NCI-H510A treated with DMSO at 0.1 percent for 48 hours (cell line): ENCODE measurements at places on chromosomes 7 and 10.

DNA sequence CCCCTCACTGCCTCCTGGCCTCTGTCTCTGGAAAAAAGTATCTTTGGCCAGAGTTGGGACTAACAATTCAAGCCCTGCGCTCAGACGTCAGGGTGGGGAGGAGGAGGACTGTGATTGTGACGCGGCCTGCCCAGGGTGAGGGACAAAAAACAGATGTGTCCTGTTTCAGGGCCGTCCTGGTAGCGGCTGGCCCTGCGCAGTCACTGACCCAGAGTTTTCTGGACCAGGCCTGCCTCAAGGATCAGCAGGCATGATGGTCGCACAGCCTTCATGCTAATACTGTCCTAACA is 110.1 kb downstream of the CYTH3 start:
- DNase-seq = no peak

GRCh38 chr7:72023926-72024325 is 388.2 kb downstream of the CALN1 start:
- no peak for DNase-seq

GRCh38 chr7:114478384-114478783 is 63.8 kb downstream of the FOXP2 start:
- no peak for DNase-seq

GRCh38 chr10:88992921-88993524 is 2.4 kb downstream of the FAS start:
- no peak for DNase-seq

DNA sequence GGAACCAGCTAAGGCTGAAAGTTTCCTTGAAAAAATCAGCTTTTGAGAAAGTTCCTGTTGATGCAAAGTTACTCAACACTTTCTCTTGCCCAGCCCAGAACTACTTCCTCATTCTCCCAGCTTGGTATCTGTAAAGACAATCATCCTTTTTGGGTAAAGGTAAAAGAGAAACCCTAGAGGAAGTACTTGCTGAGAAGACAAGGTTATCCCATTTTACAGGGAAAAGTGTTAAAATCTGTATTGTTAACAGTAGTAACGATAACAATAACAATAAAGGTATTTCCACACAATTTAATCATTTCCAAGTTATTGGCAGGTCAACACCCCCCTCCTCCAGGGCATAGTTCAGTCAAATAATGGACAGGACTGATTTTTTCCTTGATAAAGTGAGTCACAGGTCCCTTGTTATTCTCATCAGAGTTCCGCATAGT is 2.4 kb downstream of the ALOX5 start:
- DNase-seq = no peak

GRCh38 chr10:61784354-61785133 is 117.0 kb upstream of the ARID5B start:
- DNase-seq = no peak

- no peak for DNase-seq
Observed at GRCh38 chr7:98629001-98629431, 11.9 kb downstream of the NPTX2 start.

DNA sequence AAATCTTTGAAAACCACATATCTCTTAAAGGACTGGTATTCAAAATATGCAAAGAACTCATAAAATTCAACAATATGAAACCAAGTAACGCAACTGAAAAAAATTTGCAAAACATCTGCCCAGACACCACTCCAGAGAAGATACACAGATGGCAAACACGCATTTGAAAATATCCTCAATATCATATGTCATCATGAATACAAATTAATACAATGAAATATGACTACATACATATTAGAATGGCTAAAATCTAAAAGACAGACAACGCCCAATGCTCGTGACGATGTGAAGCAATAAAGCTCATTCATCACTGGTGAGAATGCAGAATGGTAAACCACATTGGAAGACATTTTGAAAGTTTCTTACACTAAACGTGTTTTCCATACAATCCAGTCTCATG is 770.1 kb upstream of the CELF2 start:
- DNase-seq = no peak

DNA sequence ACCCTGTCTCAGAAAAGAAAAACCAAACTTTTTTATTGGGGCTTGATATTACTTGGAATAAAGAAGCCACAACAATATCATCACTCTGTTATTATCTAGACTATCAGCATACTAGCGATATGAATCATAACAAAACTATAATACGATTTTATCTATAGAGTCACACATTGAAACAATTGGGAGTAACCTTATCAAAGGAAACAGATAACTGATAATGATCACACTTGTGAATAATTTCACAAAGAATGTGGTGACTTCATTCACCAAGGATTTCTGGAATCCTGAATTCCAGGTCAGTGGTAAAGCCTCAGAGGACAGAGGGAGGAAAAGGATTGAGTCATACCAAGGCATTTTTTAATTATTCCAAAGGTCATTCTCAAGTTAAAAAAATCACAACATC is 32.1 kb upstream of the NMT2 start:
- DNase-seq = no peak

- DNase-seq = no peak
Observed at GRCh38 chr10:71075759-71076472, 136.5 kb upstream of the UNC5B start.

GRCh38 chr10:29317027-29317420 is 28.2 kb downstream of the LYZL1 start:
- no peak for DNase-seq

DNA sequence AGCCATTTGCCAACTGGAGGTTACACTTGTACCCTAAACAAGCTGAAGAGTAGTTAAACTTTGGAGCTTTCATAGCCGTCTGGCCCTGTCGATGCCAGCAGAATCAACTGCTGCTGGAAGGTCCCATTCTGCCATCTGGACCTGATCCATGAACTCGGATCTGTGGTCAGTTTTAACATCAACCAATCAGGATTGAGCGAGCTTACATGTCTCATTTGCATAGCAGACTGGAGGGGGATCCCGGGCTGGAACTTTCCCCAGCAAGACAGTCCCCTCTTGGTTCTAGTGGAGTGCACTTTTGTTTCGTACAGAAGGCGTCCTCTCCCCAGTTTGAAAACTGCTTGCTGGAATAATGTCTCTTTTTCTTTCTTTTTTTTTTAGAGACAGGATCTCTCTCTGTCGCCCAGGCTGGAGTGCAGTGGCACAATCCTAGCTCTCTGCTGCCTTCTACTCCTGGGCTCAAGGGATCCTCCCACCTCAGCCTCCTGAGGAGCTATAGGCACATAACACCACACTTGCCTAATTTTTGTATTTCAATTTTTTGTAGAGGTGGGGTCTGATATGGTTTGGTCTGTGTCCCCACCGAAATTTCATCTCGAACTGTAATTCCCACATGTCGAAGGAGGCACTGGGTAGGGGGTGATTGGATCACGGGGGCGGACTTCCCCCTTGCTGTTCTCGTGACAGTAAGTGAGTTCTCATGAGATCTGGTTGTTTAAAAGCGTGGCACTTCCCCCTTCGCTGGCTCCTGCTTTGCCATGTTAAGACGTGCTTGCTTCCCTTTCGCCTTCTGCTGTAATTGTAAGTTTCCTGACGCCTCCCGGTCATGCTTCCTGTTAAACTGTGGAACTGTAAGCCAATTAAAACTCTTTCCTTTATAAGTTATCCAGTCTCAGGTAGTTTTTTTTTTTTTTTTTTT is 42.8 kb upstream of the SEPHS1 start:
- DNase-seq = no peak

GRCh38 chr10:106302961-106303360 is 861.5 kb downstream of the SORCS1 start:
- DNase-seq = no peak

DNA sequence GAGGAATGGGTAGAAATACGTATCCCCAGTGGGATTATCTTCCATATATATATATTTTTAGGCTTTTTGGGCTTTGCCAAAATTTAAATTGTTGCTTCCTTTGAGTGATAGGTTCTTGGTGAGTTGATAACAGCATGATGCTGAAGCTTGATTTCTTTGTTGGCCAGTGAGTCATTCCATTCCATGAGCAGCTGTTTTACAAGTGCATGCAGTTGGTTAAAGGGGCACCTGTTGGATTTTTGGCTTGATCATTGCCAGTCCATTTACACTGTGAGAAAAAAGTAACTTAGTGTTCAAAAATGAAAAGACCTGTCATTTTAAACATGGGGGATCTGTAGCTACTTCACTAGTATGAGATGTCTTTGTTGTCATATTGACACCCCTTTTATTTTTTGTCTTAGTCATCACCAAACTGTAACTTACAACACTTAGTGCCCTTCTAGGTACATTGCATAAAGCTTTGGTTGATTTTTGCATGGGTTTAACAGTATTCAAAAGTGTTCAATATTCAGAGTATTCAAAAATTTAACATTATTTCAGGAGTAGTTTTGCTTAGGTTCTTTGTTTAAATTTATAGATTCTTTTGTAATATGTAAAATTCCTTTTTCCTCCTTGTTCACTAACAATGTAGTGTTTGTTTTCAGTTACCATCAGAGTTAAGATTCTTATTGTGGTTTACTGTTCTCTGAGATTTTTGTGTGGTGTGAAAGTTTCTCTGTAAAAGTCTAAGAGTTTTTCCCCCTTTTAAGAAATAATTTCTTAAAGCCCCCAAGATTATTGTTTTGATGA is 8.8 kb downstream of the AKAP9 start:
- no peak for DNase-seq

DNA sequence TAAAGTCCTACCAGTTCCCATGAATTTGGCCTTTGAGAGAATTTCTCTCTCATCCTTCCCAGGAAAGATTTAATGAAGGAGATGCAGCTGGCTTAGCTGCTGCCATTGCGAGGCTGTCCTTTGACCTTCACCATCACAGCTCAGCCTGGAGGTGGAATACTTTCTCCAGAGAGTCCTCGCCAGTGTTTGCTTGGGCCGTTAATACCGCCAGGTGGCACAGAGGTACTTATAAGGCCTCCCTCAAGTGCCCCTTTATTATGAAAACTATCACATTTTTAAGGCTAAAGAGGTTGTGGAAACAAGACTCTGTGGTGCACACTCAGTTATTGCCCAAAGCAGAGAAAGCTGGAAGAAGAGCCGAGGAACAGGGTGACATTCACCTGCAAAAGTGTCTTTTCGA is 330.6 kb downstream of the CCSER2 start:
- DNase-seq = peak; percentile 38

DNA sequence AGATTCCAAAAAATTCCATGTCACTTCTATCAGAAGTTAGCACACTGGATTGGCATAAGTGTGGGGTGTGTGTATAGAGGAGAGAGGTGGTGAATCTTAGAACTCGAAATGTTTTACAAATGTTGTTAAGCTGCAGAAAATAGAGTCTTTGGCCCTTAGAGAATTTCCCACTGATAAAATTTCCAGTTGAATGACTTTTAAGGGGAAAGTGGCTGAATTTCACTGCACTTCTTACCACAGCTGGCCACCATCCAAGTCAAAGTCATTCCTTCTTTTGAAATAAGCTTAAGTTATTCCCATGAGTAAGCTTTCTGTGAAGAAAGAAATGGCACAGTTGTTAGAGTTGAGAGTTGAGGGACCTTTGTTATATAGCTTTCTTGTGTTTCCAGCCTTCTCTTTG is 13.9 kb downstream of the VCL start:
- DNase-seq = no peak
